Inflammatory macrophage treated with lipopolysaccharide for 4 hours (primary cell): ENCODE measurements at places on chromosomes 12 and 14.

DNA sequence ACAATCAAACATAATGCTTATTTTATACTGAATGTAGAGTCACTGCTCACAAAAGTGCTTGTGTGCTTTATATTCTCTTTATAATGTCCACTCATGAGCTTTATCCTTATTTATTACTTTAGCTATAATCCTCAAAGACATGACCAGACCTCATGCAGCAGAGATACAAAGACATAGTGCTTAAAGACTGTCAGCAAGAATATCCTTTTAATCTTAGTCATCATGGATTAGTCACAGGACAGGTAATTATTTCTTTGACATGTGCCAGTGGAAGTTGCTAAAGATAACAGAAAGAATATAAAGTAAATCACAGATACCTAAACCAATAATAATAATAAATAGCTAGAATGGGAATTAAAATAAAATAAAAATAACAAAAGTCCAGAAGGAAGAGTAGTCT lies 707.5 kb downstream of the BCL11B start:
- no peak for DNase-seq

DNA sequence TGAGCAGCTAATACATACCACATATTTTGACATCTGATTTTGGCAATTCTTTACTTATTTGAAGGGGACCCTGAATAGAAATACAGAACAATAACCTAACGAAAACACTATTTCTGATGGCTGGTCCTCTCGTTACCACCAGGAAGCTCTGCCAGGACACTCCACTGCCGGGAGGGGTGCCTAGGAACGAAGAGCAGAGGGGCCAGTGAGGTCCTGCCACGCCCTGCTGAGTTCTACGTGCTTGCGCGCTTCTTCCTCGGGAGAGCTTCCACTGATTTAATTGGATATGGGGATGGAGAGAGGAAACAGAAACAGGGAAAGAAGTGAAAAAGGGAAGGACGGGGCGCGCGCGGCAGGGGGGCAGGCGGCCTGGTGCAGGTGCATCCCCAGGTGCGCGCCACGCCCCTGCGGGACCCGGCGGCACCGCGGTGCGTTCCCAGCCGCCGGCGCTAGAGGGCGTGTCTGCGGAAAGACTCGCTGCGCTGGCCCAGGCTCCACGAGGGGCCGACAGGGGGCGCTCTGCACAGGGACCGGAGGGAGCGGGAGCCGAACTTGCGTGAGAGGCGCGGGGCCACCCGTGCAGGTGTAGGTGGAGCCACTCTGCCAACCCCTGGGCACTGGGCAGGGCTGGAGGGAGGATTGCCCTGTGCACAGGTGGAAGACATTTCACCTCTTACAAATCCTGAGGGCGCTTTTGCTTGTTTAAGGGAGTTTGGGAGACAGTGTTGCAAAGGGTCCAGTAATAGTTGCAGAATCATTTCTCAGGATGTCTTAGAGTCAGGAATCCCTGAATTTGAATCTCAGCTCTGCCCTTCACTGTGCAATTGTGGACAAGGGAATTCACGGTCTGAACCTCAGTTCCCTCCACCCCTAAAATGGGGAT lies 986.3 kb upstream of the TMEM132C start:
- peak; percentile 45 for DNase-seq

- DNase-seq = no peak
These were observed 52.6 kb upstream of the MMP17 start for GRCh38 chr12:131775392-131776236.

GRCh38 chr14:92635896-92636295 lies 112.5 kb downstream of the LGMN start:
- no peak for DNase-seq

- DNase-seq = peak; percentile 79
These were observed 127.7 kb upstream of the MAX start for GRCh38 chr14:65229748-65230728.

GRCh38 chr12:125197326-125197725 lies 132.1 kb downstream of the AACS start:
- no peak for DNase-seq

GRCh38 chr14:54837508-54838149 lies 65.0 kb downstream of the GCH1 start:
- no peak for DNase-seq

DNA sequence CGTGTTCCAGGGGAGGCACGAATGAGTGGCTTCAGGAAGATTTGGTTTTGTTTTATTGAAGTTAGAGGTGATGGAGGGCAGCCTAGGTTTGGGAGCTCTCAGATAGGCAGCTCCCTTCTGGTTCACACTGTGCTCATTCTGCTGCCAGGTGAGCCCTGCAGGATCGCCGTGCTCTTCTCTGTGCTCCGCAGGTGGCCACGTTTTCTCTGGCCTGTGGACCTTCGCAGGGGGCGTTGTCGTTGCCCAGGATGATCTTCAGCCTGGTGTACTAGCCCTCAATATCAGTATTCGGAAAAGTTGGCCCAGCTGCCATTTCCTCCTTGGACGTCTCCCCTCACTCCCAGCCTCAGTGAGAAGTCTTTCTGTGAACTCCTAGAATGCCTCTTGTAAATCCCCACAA lies 69.5 kb downstream of the PELI2 start:
- no peak for DNase-seq

DNA sequence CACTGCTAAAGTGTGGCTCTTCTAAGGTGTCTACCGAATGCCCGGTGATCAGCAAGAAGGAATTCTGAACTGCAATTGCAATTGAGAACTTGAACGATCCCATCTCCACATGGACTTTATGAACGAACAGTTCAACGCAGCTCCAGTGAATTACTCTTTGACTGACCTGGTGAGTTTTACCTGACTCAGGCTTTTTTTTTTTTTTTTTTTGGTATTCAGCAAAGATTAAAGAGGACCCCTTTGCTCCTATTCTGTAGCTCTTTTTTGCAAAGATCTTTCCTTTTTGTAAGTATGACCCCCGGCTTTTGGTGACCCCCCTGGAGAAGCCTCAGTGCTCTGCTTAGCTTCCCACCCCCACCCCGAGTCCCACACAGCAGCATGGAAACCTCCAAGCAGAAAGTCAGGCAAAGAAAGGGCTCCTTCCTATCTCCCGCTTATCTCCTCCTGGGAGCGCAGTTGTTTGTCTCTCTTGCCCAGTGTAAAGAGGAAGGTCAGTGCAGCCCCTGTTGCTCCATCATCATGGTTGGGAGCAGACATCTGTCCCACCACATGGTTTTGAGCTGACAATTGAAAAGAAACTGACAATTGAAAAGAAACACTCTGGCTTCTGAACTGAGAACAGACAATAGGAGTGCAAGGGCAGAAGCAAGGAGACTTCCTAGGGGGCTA lies 72.1 kb upstream of the DIO3 start:
- DNase-seq = no peak

- no peak for DNase-seq
These were observed 1.5 kb downstream of the LGR5 start for GRCh38 chr12:71440763-71441748.

DNA sequence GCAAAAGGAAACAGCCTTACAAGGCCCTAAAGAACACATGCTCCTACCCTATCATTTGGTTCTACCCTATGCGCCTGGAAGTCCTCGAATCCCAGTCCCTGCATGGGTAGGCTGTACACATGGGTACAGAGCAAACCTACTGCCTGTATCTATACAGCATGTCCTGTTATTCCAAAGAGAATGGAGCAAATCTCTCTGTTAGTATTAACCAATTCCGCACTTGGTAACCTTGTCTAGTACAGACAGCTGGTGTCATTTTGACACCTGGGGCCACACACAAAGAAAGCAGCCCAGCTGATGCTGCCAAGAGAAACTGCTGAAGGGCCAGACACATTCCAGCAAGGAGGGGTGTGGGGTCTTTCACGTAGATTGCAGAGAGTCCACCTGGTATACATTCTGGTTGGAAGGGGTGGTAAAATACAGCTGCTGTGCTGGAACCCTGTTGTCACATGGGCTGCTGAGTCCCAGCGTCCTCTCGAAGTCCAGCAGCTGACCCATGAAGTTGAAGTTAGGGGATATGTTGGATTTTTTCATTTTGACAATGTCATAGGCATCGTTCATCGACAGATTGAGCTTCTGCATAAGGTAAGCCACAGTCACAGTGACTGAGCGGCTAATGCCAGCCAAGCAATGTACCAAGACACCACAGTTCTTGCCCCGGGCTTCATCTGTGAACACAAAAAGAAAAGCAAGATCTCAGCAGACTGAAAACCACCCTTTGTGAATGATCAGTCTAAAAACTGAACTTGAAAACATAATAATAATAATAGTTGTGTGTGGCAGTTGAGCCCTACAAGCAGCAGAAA lies 3.2 kb downstream of the DUSP6 start:
- DNase-seq = no peak

- DNase-seq = no peak
These were observed 49.2 kb downstream of the TSHR start for GRCh38 chr14:81004575-81004974.

GRCh38 chr12:97968641-97969197 lies 506.1 kb downstream of the RMST start:
- DNase-seq = no peak

DNA sequence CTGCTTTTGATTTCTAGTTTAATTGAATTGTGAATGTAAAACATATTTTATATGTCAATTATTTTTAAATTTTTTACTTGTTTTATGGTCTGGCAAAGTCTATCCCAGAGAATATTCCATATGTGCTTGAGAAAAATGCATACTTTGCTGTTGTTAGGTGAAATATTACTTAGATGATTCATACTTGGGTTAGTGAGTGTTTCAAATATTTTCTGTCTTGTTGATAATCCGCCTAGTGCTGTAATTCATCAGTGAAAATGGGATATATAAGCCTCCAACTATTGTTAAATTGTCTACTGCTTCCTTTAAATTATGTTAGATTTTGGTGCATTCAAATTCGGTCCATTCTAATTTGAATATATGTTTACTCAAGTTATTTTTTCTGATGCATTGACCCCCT lies 395.5 kb downstream of the LRFN5 start:
- DNase-seq = no peak

GRCh38 chr14:68719634-68720384 lies 73.1 kb downstream of the ZFP36L1 start:
- DNase-seq = no peak

GRCh38 chr14:71415404-71415690 lies 508.1 kb downstream of the PCNX1 start:
- no peak for DNase-seq

GRCh38 chr12:108793756-108794441 lies 62.6 kb upstream of the CORO1C start:
- no peak for DNase-seq

DNA sequence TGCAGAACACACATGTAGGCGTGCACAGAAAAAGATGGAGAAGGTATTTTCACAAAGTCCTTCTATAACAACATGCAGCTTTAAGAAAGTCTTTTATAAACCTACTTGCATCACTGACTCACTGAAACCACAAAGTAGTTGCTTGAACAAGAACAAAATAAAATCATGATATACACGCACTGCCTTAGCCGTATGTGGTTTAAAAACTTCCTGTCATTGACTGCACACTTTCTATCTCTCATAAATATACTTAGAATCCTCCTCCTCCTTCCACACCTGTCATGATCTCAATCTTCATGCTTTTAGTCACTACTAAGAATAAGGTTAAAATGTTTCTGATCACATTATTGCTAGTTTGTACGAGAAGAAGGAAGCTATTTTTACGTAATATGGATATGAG lies 31.8 kb upstream of the RAD51AP1 start:
- no peak for DNase-seq

DNA sequence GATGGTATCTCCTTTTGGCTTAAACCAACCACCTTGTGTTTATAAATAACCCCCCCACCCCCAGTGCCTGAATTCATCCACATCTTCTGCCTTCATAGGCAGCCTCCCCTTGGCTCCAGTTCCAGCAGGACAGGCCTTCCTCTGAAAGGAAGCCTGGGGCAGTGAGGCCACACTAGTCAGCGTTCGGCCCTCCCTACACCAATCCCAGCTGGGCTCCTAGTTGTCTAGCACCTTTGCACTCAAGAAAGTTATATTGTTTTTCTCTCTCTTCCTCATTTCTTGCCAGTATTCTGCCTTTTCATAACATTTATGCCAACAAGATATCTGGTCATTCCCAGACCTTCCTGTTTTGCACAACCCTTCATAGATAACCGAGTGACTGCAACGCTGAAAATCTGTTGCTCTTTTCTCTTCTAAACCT lies 73.1 kb upstream of the ACTN1 start:
- peak; percentile 45 for DNase-seq

DNA sequence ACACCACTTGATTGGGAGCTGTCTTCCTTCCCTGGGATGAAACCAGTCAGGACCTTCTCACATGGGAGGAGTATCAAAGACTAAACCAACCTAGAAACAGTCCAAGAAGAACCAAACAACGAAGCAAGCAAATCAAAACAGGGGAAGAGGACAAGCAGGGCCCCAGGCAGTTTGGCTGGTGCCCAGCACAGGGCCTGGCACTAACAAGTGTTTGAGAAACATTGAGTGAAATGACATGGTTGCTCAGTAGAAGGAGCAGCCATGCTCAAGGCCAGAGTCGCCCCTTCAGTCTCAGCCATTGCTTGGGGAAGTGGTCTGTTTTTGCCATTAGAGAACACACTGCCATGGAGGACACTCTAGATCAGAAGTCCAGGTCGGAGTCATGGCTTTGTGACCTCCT lies 323.1 kb downstream of the CACNA1C start:
- no peak for DNase-seq

DNA sequence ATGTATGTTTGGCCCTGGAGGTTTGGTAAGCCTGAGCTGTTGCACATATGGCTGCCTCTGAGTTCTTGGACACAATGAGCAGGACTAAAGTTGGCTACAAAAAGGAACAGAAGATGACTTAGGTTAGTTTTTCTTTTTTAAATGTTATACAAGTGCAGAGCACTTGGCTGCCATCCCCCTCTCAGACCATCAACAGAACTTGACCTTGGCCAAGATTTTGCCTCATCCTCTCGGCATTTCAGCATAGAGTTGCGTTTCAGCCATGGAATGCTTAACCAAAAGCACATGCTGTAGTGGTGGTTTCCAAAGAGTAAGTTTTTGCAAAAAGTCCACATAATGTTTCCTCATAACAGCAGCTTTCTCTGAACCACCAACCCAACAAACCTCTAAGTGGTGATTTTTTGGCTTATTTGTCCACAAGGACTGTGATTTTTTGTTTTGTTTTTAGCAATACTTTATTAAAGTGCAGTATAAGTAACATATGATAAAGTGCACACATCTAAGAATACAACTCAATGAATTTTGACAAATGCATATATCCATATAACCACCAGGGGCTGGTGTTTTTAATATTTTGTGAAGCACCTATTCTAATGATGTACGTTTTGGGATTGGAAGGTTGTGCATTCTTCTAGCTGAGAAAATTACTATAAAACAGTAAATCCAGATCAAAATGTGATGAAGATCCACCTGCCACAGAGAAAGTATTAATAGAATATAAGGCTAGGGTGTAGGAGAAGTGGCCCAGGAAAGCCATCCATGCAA lies 12.1 kb upstream of the GALNT16 start:
- no peak for DNase-seq

DNA sequence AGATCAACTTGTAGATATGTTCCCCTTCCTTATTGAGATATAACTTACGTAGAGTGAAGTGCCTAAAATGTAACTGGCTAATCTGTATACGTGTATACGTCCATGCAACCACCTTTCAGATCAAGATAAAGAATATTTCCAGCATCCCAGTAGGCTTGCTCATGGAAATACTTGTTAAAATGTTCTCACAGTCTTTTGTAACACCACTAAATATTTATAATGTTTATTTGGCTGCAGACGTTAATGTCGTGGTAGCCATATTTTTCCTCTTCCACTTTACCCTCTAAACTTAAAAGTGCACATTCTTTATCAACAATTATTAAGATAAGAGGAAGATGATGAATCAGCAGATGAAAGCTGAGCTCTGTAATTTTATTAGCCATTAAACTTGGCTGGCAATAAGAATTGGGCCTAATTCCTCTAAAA lies 447.4 kb downstream of the AEBP2 start:
- DNase-seq = no peak

- no peak for DNase-seq
These were observed 113.2 kb upstream of the PPFIA2 start for GRCh38 chr12:81872400-81872799.

GRCh38 chr12:25725931-25726330 lies 172.8 kb upstream of the LMNTD1 start:
- DNase-seq = no peak
